ENCODE measurements at places on chromosomes 1 and 21.
A peak's percentile ranks its signal among the peaks of the same experiment; 100 is the strongest.

- no peak for DNase-seq
Observed at GRCh38 chr1:221994274-221994698, 252.4 kb upstream of the DUSP10 start.

GRCh38 chr21:31343680-31344480 lies at the start of gene TIAM1:
Gene TIAM1 (minus strand): TSS chr21:31344261. CDS start chr21:31266972, 77,289 bp downstream.
- peak; percentile 90 for DNase-seq

GRCh38 chr1:16443975-16444770 lies 3.6 kb downstream of the NECAP2 start:
- DNase-seq = no peak

GRCh38 chr1:169184812-169185211 lies 78.3 kb downstream of the ATP1B1 start:
- DNase-seq = no peak

All from urothelium cell line (cell line).